ENCODE measurements at places on chromosomes 11 and 22.

- no peak for DNase-seq
Measured at GRCh38 chr11:78339945-78340344, 77.7 kb downstream of the GAB2 start.

GRCh38 chr11:19846654-19847305 lies 134.1 kb downstream of the NAV2 start:
- no peak for DNase-seq

GRCh38 chr11:74683279-74683871 lies 47.9 kb downstream of the CHRDL2 start:
- DNase-seq = no peak

DNA sequence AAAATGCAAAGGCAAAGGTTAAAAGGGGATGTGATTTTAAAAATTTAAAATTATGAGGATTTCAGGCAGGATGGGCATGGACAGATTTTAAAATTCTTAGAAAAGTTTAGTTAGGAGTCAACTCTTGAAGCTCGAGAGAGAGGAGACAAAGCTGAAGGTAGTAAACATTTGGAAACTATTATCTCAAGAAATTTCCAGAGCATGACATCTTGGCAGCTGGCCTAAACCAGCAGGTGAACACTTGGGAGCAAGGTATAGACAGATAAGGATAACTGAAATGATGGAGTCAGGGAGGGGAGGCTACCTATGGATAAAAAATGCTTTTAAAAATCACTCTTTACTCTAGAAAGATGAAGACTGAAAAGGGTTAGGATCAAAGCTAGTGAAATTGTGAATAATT lies 13.7 kb downstream of the POU2AF3 start:
- no peak for DNase-seq

GRCh38 chr11:92902417-92902816 lies 67.0 kb upstream of the MTNR1B start:
- no peak for DNase-seq
